Hematopoietic multipotent progenitor cell (in vitro differentiated cells): ENCODE measurements at places on chromosomes 13 and 19. TPM values are rescaled to one million over a fixed set of nuclear protein-coding genes. Genes with fewer than 3 reads are reported as not detected.

Gene MISP
- 0.27 TPM for total RNA-seq

DNA sequence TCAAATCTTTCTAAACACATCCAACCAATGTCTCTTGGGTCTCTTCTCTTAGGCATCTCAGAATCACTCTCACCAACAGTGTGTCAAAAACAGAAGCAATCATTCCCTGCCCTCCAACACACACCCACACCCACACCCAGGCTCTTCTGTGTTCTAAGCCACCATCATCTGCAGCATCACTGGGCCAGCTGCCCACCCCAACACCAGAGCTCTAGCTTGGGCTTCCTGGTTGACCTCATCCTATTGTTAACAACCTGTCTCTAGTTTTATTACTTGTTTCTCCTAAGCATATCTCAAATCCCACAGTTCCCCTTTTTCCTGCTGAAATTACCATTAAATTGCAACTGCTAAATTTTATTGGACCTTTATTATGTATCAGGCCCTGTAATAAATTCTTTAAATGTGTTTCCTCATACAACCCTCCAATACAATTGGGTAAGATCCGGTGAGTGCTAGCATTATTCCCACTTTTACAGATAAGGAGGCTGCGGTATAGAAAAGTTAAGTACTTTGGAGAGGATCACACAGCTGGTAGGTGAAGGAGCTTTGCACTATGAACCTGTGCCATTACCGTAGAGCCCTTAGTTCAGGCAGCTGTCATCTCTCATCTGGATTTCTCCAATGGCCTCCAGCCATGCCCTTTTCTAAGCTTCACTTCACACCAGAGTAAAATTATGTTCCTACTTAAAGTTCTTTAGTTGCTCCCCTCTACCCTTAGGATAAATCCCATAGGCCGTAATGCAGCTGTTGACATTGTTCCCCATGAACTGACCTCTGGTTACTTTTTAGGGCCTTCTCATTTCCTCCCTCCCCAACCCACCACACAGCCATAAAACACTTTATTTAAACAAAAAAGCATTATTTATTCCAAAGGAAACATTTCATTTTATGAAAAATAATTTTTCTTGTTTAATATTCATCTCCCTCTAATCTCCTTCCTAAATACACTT, 227.7 kb downstream of the B3GLCT start:
- no peak for DNase-seq

Gene ATP8A2
- total RNA-seq: under 0.01 TPM

DNA sequence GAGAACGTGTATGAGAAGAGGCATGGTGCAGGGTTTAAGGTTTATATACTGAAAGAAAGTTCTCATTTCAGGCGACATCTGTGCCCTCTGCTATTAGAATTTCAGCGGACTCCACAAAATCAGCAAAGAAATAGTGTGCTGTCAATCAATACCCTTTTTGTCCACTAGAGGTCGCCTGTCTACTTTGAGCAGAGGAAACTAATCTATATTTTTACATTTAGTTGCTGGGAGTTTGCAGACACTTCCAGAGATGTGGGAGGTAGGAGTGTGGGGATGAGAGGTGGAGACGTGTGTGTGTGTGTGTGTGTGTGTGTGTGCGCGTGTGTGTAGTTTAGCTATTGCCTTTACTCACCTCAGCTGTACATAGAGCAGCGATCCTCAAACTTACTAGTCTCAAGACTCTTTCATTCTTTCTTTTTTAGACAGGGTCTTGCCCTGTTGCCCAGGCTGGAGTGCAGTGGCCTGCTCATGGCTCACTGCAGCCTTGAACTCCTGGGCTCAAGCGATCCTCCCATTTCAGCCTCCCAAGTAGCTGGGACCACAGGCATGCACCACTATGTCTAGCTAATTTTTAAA, 9.7 kb downstream of the INAFM1 start:
- peak; percentile 54 for DNase-seq

GRCh38 chr13:102847272-102848234, 1.7 kb downstream of the ERCC5 start:
- DNase-seq: peak; percentile 59

DNA sequence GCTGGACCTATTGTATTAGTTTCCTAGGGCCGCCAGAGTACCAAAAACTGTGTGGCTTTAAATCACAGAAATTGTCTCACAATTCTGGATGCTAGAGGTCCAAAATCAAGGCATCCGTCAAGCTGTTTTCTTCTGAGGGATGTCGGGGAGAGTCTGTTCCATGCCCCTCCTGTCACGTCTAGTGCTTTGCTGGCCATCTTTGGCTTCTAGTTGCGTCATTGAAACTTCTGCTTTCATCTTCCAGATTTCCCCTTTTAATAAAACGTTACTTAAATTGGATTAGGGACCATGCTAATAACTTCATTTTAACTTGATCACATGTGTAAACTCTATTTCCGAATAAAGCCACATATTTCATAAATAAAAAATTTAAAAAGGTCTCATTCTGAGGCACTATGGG, 47.5 kb downstream of the TRPM4 start:
- no peak for DNase-seq

DNA sequence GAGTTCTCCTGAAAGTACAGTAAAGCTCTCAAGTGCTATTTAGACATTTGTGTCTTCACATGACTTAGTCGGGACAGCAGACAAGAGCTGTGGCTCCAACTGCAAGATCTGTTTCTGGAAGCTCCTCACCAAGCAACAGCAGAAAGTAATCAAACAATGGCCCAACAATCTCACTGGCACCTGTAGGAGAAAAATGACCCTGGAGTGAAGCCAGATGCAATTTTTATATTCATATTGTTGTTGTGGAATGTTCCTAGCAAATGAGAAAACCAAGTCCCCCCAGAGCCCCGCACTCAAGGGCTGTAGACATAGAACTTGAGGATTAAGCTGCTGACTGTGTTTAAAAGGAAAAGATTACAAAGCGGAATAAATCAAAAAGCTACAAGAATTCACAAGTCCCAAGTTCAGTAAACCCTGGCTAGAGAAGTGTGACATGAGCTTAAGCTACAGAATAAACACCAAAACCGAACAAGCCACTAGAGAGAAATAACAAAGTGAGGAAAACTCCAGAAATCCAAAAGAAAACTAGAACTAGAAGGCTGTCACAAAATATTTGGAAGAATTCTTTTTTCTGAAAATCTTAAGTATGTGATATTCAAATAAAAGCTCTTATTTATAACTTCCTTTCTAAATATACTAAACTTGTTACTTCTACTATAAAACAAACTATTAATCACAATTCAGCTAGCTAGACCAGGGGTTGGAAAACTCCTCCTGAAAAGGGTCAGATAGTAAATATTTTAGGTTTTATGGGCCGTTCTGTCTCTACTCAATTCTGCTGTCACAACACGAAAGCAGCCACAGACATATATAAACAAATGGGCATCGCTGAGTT, 454.5 kb downstream of the SUCLA2 start:
- DNase-seq: no peak

GRCh38 chr13:98835156-98835555, 82.7 kb upstream of the SLC15A1 start:
- no peak for DNase-seq

GRCh38 chr13:42800109-42800643, 18.8 kb downstream of the FAM216B start:
- no peak for DNase-seq

- no peak for DNase-seq
These were observed 27.4 kb upstream of the SPACA7 start for GRCh38 chr13:112348642-112349345.

Gene AKAP11
- 6.7 TPM for total RNA-seq

DNA sequence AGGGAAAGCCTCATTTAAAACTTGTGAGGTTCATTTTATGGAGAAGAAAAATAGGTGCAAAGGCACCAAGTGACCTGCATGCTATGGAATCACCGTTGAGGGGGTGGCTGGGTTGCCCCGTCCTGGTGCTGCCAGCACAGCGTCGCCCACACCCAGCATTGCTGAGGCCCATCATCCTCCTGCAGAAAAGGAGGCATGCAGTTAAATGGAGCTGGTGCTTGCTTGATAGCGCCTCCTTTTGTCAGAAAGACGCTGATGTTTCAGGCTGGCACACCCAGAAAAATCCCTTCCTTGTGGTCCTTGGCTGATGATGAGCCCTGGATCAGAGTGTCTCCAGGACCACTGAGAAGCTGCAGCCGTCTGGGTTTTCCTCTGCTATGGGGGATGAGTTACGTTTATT, 36.9 kb downstream of the DHRS12 start:
- no peak for DNase-seq

DNA sequence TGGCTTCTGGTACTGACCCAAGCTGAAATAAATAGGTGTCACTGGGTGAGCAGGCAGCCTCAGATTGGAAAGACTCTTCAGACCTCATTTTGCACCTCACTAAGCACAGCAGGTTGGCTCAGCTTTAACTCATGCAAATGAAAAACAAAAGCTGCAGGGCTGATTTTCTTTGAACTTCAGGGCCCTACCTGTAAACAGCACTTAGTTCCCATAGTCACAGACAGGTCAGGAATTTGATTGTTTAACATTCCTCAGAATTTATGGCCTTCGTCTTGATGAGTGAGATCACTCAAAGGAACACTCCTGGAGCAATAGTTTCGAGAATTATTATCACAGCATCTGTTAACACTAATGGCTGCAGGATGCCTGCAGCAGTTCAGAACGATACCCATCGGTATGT, 718.5 kb downstream of the EFNB2 start:
- DNase-seq: no peak

Gene GFY
- not detected for total RNA-seq

Gene CGB3
- total RNA-seq: not detected

Gene MISP3
- 1.1 TPM for total RNA-seq

Gene CAPS
- 11.3 TPM for total RNA-seq

Gene CYP2S1
- 3.0 TPM for total RNA-seq

- DNase-seq: no peak
These were observed 506 bp downstream of the KCNRG start for GRCh38 chr13:50015750-50016149.
